Lung (tissue), 17 donors: ENCODE measurements at places on chromosomes 5 and 9. TPM values are rescaled to one million over a fixed set of nuclear protein-coding genes. Genes with fewer than 3 reads are reported as not detected.

GRCh38 chr5:121429761-121430160 is 421.9 kb upstream of the FTMT start:
- no peak for DNase-seq

DNA sequence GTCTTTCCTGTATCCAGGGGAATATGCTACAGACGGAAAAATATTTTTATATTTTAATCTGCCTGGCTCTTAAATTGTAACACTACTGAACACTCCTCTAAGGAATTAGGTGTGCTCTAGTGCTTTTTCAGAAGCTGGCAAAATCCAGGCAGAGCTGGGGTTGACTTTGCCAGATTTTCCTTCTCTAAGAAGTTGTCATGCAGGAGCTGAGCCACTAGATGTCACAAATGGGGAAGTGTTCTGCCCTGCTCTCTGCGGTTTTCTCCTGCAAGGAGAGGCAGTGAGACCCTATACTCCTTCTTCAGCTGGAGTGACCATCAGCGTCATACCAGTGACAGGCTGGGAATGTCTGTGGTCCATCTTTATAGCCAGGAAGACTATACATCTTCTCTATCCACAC is 112.5 kb downstream of the HAPLN1 start:
- DNase-seq, result peak; percentile 79

DNA sequence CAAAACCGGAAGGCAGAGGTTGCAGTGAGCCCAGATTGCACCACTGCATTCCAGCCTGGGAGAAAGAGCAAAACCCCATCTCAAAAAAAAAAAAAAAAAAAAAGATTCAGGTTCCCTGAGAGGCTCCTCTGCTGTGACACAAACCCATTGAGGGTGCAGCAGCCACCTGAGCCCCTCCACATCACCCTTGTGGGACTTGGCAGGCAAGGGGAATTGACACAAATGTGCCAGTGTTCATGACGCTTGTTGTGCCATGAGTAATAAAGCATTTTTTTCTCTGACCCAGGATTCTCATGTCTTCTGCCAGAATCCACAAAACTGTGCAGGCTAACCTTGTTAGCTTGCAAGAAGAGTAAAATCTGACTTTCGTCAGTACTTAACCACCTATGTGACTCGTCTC is 149.6 kb downstream of the TTC39B start:
- DNase-seq, result no peak

- DNase-seq, result peak; percentile 74
These were observed 18.3 kb downstream of the UGCG start for GRCh38 chr9:111914749-111915424.

GRCh38 chr9:99368341-99369326 is 146.6 kb downstream of the SEC61B start:
- peak; percentile 70 for DNase-seq

- DNase-seq, result no peak
These were observed at the start of gene C6 for GRCh38 chr5:41213340-41213739. TSS of gene C6 (minus strand) at chr5:41213532. CDS start at chr5:41203230, 10,302 bp downstream.

DNA sequence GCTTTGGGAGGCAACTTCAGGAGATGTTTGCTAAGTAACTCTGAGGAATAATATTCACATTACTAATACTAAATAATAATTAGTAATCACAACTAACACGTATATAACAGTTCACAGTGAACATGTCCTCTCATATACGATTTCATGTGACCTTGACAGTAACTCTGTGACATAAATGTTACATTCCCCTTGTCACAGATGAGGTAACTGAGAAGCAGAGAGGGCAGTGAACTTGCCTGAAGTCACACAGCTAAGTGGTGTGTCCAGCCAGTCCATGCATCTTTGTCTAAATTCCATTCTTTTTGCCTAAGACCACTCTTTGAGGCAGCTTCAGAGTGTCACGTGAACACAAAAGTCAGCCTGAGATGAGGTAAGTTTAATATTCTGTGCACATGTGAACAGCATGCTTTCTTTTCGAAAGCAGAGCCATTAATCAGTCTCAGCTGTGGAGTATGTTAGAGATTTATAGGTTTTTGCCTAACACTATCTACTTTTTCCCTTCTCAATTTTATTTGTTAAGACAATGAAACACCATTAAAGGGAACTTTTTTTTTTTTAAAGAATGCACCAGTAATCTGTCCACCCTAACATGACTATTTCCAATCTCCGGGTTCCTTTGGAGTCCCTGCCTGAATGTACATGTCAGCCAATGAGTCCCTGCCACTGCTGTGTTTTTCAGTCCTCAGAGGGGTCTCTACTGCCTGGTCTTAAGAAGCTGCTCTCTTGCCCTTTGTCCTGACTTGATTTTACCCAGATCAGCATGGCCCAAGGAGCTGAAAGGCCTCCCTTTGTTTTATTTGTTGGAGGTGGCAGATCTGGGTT is 43.5 kb downstream of the SH3PXD2B start:
- DNase-seq, result no peak

GRCh38 chr5:56314529-56314928 is 81.4 kb upstream of the ANKRD55 start:
- DNase-seq, result no peak

GRCh38 chr9:93013856-93014582 is 44.5 kb upstream of the SUSD3 start:
- no peak for DNase-seq

DNA sequence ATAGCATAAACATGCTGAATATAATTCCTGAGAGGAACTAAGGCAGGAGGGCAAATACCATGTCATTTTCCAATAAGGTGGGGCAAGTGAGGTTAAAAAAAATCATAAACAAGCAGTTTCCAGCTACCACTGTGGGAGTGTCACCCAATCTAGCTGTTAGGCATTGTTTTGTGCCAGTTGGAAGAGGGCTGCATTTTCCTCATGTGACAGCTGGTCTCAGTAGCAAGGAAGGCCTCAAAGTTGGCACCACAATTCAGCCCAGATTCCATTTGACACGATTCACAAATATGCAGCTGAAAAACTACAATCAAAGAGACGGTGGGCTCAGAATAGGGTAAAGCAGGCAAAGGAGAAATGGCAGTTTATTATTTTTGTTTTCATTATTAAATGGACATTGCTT is 636.1 kb downstream of the KIF4B start:
- no peak for DNase-seq

- peak; percentile 82 for DNase-seq
These were observed 1.3 kb upstream of the SH3PXD2B start for GRCh38 chr5:172455511-172456061.

The DMRT1 gene
- total RNA-seq, result not detected

The GFM2 gene
- 45.7 TPM for total RNA-seq

The PALM2AKAP2 gene
- total RNA-seq, result 15.1 TPM

The ADCY2 gene
- 1.4 TPM for total RNA-seq
